ENCODE measurements at places on chromosomes 5 and 9.

DNA sequence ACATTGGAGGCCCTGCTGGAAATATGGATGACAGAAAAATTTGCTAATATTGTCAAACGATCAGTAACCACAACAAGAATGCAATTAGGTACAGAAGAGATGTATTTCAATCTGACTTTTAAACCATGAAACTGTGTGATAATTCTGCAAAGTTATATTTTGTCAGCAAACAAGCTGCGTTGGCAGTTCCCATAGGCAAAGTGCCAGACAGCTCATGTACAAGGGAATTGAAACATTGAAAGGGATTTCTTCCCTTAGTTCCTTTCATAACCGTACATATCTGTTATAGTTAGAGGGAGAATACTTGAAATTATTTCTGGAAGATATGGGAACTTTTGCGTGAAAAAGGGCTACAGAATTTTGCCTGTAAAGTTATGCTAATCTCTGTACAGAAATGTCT, 419.4 kb upstream of the PTGER4 start:
- DNase-seq: no peak

DNA sequence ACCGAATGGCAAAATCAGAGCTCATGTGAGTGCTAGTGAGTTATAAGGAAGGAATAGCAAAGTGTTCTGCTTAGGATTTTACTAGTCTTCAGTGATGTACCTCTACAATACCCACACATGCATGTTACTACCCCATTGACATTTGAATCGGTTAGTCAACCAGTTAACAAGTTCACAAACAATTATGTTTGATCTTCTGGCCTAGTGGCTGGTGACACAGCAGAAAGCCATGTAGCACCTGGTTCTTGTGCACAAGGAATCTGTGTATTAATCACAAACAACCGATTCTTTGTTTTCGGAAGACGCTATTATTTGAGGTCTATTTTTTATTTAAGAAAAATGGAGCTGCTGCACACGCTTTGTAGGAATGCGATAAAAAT, 41.9 kb downstream of the NTRK2 start:
- no peak for DNase-seq

DNA sequence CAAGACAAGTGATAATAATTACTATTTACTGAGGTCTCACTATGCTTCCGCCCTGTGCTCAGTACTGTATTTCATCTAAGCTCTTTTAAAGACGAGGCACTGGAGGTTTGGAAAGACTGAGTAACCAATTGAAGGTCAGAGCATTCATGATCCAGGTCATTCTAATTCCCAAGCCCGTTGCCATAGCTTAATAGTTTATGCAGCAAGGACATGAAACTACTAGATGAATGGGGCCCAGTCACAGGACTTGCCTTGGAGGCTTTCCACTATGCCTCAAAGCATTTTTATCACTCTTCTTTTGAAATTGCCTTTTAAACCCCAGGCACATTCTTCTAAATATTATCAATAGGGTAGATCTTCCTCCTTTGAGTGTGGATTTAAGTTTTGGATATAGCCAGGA, 17.2 kb upstream of the NFIB start:
- DNase-seq: no peak

- no peak for DNase-seq
Measured at GRCh38 chr5:113311301-113311700, 123.5 kb downstream of the TSSK1B start.

GRCh38 chr5:168869615-168870227, 290.6 kb upstream of the PANK3 start:
- DNase-seq: no peak

DNA sequence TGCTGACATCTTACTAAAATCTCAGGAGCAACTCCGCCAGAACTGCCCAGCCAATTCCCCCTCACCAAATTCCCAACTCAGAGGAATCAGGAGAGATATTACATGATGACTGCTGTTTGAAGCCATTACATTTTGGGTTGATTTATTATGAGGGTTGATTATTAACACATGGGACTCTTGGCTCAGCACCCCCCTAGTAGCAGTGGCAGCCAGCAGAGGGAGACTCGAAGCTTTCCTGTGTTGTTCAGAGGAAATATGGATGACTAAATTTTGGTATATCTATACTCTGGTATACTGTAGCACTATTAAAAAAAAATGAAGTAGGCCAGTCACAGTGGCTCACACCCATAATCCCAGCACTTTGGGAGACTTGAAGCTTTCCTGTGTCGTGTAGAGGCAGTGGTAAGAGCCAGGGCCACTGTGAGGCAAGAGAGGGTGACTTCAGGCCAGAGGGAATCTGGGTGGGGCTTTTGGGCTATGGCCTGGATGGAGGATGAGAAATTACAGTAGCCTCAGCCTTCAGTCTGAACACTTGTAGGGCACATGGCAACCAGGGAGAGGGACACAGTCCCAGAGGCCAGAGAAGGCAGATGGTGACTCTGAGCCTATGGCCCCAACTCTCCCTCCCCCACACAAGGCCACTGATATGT, 111.4 kb downstream of the LHX2 start:
- DNase-seq: no peak

GRCh38 chr5:134083517-134083916, 31.0 kb upstream of the TCF7 start:
- no peak for DNase-seq

- DNase-seq: no peak
Measured at GRCh38 chr9:121656941-121657470, 5.6 kb downstream of the DAB2IP start.

- no peak for DNase-seq
Measured at GRCh38 chr5:39076757-39077728, 2.8 kb upstream of the RICTOR start.

DNA sequence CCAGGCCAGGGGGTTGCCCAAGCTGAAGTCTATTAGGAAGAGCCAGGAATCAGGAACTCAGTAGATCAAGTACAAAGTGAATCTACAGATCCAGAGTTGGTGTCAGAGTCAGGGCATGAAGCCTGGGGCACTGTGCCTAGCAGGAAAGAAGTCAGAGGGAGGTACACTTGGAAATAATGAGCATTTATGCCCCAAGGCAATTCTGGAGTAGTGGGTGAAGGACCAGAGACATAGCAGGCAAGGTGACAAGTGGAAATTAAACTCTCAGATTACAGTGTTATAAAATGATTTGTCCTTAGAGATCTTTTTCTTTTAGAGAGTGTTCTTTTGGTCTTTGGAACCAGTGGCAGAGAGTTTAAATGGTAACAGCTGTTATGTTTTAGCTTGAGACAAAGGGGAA, 138.0 kb downstream of the ADAMTSL1 start:
- DNase-seq: no peak

- no peak for DNase-seq
Measured at GRCh38 chr5:10699987-10700386, 61.0 kb downstream of the DAP start.

DNA sequence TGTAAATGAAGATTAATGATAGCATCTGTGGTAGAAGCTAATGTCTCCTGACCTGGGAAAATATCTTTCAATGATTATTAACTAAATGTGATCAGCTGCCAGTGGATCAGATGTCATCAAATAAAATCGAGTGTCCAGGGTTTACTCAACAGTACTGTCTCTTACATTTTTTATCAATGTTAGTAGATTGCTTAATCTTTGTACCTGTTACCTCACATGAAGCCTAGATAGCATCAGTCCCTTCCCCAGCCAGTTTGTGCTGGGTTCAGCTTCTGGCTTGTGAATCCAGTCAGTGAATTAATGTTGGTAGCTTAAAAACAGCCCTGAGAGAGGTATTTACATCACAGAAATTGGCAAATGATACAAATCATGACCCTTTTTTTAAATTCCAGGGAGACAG, 134.4 kb downstream of the GHR start:
- DNase-seq: no peak
